Right forelimb (tissue), 1 donor: ENCODE measurements at places on chromosomes 11 and 22.
A peak's percentile ranks its signal among the peaks of the same experiment; 100 is the strongest.

- no peak for DNase-seq
These were observed 137.5 kb upstream of the HSD17B12 start for GRCh38 chr11:43542750-43543712.

- no peak for DNase-seq
These were observed 34.3 kb downstream of the ETS1 start for GRCh38 chr11:128552783-128553661.

DNA sequence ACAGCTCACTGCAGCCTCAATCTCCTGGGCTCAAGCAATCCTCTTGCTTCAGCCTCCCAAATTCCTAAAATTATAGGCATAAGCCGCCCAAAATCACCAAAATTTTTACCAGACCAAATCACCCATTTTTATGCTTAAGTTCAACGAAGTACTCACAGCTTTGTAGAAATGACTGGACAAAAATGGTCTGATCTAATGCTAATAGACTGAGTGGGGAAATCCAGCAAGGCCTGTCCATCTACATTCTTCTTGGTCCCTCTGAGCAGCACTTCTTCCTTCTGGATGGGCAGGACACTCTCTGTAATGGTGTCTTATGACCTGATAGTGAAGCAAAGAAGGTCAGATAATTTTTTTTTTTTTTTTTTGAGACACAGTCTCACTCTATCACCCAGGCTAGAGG, 18.7 kb upstream of the OR6X1 start:
- no peak for DNase-seq

GRCh38 chr22:34319346-34319745, 399.1 kb upstream of the LARGE1 start:
- DNase-seq = no peak

GRCh38 chr11:9888938-9889337, 225.1 kb downstream of the SWAP70 start:
- no peak for DNase-seq

GRCh38 chr11:57647372-57647771, 2.3 kb downstream of the YPEL4 start:
- DNase-seq = peak; percentile 61

- DNase-seq = no peak
These were observed 167.6 kb downstream of the NXPE2 start for GRCh38 chr11:114845766-114846415.

DNA sequence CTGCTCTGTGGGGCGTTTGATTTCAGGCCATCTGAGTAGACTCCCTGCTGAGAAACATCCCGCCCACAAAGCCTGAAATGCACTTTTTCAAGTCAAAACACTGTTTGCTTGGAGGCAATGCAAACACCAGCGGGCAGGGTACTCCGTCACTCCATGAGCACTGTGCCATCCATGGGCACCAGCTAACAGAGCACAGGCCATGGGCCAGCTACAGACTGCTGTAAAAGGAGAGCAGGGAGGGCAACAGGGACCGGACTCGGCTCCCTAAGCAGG, 16.6 kb upstream of the EFCAB6 start:
- DNase-seq = no peak

DNA sequence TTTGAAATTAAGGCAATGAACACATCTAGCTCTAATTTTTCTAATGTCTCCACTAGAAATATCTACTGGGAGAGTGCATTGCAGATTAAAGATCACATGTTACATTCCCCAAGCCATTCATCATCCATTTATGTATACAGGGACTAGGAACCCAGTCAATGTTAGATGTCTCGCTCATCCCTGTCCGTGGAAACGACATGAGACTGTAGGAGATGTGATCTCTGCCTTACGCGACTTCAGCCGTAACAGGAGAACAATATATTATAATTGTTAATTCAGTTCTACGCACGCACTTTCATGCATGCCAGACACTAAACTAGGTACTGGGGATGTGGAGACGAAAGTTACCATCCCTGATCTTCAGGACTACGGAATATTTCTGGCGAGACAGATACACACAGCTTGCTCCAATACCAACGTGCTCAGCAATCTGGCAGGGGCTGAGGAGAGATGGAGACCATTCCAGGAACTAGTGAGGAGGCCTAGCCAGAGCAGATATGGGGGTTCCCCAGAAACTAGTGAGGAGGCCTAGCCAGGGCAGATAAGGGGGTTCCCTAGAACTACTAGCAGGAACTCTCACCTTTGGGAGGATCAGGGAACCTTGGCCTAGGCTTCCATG, 706 bp downstream of the DCPS start:
- no peak for DNase-seq

DNA sequence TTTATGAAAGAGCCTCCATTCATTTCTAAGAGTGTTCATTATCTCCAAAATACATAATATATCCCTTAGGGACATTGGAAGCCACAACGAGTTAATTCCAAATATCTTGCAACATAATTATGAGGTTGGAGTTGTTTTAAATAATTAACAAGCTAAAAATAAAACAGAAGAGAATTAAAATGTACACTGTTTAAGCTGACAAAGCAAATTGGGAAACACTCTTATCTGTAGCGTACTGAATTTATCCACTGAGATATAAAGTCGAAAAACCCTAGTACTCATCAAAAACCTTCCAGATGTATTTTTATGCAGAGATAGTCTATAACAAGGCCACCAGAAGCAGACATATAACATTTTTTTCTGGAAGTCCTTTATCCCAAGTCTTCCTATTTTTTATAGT, 6.3 kb upstream of the OR5B2 start:
- no peak for DNase-seq

- peak; percentile 60 for DNase-seq
These were observed 97.1 kb upstream of the SYT13 start for GRCh38 chr11:45383224-45383623.

GRCh38 chr11:8640267-8640906, 42.1 kb downstream of the TRIM66 start:
- DNase-seq = no peak

GRCh38 chr22:19291218-19291579, 320 bp downstream of the CLTCL1 start:
- DNase-seq = no peak

DNA sequence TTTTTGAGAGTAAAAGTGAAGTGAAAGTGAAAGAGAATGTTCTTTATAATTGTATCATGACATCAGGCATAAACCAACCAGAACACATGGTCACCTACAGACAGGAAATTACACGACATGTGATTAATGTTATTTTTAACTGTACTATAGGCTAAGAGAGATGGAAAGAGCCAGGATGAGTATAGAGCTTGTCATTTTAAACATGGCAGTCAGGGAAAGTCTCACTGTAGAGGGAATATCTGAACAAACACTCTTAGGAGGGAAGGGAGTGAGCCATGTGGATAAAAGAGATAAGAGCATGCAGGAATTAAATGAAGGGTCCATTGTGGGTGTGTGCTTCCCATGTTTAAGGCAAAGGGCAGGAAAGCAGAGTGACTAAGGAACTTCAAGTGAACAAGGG, 599.1 kb upstream of the FAT3 start:
- no peak for DNase-seq

DNA sequence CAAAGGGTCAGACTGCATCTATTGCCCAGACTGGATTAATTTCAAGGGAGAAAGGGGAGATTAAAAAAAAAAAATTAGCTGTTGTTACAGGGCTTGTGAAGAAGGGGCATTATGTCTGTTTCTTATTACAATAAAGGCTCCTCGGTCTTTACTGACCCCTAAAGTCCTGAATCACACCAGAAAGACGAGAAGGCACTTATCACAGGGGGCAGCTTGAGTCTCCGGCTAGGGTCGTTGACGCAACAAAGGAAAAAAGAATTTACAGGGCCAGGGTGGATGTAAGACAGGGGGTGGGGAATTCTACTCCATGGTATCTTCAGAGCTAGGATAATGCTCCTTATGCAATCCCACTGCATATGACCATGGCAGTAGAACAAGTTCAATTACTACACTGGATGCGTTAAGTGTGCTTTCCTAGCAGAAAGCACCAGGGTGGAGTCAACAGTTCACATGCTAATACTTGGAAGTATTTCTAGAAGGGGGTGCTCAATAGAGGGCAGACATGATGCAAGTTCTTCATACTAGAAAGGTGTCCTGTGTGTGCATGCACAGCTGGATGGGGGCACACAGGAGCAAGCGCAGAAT, 16.5 kb downstream of the DDX17 start:
- no peak for DNase-seq

DNA sequence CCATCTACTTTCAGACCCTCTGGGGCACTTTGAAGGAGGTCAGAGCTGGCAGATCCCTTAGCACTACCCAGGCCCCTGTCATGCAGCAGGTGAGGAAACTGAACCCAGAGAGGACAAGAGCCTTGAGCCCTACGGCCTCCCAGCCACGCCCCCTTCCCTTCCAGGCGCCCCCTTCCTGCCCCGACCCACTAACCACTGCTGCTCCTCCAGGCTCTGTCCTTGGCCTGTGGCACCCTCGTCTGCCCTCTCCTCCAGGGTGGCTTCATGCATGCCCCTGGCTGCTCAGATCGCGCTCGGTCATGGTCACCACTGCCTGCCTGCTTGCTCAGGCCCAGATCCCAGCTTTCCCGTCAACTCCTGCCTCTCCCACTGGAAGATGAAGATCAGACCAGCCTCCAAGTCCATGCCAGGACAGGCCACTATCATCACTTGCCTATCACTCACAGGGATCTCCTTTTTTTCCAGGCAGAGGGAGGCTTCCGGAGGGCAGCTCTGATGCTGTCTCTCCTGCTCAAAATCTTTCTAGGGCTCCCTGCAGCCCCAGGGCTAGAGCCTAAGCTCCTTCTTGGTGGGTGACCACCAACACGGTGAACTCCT, 30.7 kb downstream of the ELFN2 start:
- no peak for DNase-seq

DNA sequence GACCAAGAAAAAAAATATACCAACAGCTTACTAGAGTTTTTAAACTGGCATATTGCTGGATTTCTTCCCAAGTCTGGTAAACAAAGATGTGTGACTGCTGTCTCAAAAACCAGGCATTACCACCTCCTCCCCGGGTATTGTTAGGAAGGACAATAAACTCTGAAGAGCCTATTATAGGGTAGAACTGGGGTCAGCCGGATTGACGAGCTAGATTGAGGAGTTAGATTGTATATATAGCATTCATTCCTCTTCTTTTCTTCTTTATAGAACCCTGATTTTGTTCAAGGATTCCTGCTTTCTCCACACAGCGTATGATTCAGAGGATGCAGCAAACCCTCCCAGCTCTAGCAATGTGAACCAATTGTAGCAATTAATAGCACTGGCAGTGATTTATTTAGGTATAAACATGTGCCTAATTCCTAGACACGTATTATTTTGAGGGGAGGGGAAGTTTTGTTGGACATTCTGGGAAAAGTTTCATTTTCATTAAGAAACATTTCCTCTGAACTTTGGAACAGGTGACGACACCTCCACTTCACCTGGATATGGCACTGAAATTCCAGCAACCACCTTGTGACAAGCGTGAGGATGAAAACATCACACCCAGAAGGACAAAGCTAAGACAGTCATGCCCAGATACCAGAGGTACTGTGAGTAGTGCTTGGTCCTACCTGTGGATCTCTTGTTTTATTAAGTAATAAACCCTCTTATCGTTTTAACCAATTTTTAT, 679.4 kb upstream of the KIRREL3 start:
- no peak for DNase-seq

- DNase-seq = no peak
These were observed 66.1 kb downstream of the NFAM1 start for GRCh38 chr22:42365942-42366695.

DNA sequence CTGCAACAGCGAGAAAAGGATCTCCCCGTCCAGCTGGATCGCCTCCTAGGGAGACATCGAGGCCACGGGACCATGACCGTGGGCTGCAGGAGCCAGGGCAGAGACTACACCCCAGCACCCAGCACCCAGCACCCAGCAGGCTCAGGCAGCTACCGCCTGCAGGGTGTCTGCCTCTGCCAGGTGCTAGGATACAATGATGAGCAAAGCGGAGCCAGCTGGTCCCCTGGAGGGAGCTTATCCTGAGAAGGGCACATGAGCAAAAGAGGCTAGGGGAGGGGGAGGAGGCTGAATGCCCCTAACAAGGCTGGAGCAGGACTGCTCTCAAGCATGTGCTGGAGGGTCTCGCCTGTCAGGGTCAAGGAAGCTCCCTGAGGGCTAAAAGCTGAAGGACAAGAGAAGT, 4.8 kb upstream of the CASTOR1 start:
- DNase-seq = no peak

GRCh38 chr11:123260511-123261211, 65.6 kb upstream of the CLMP start:
- no peak for DNase-seq

- DNase-seq = no peak
These were observed 743 bp upstream of the CD3D start for GRCh38 chr11:118343248-118343647.
